SHP77 treated with DMSO at 0.1 percent for 48 hours (cell line): ENCODE measurements at places on chromosomes 16 and 17.

GRCh38 chr16:86752582-86753175 lies 174.3 kb downstream of the FOXL1 start:
- no peak for DNase-seq

GRCh38 chr16:61798741-61799140 lies 237.5 kb downstream of the CDH8 start:
- no peak for DNase-seq

GRCh38 chr16:9328411-9328810 lies 237.0 kb downstream of the HAPSTR1 start:
- DNase-seq = no peak

GRCh38 chr17:72571813-72572396 lies 451.1 kb downstream of the SOX9 start:
- DNase-seq = no peak

DNA sequence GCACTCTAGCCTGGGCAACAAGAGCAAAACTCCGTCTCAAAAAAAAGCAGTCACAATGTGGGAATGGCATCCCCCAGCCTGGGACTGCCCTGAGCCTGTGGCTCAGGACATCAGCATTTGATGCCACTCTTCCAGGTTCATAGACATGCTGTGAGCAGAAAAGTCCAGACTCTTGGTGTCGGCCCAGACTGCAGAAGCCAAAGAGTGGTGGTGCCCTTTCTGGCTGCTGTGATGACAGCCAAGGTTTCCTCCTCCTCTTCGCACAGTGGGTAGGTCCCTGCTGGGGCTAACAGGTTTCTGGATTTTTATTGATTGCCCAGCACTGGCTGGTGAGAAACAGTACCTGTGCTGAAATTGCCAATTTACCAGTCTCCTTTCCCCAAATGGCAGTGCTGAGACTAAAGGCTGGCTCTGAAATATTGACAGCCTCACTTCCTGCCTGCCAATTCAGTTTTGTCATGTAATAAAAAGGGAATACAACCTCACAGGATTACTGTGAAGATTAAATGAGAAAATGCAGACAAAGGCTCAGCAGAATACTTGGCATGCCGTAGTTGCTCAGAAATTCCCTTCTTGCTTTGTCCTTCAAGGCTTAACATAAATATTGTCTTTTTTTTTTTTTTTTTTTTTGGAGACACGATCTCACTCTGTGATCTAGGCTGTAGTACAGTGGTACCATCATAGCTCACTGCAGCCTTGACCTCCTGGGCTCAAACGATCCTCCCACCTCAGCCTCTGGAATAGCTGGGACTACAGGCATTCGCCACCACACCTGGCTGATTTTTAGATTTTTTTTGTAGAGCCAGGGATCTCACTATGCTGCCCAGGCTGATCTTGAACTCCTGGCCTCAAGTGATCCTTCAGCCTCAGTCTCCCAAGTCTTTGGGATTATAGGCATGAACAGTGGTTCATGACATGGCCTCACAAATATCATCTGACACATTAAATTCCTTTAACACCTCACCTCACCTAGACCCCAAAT lies 15.5 kb upstream of the UBE2G1 start:
- DNase-seq = no peak

DNA sequence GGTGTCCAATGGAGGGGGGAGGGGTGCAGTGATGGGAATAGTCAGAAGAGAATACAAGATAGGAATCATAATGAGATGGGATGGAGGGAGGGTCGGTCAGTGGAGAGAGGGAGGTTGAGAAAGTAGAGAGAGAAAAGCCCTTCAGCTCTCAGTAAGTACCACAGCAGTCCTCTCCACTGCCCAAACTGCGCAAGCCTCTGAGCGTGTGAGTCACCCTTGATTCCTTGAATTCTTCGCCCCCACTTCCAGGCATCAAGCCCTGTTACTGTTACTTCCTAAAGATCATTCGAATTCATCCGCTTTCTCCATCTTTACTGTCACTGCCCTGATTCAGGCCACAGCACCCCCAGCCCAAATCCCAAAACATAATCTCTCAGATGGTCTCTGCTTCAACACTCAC lies 2.5 kb downstream of the GUCY2D start:
- no peak for DNase-seq

DNA sequence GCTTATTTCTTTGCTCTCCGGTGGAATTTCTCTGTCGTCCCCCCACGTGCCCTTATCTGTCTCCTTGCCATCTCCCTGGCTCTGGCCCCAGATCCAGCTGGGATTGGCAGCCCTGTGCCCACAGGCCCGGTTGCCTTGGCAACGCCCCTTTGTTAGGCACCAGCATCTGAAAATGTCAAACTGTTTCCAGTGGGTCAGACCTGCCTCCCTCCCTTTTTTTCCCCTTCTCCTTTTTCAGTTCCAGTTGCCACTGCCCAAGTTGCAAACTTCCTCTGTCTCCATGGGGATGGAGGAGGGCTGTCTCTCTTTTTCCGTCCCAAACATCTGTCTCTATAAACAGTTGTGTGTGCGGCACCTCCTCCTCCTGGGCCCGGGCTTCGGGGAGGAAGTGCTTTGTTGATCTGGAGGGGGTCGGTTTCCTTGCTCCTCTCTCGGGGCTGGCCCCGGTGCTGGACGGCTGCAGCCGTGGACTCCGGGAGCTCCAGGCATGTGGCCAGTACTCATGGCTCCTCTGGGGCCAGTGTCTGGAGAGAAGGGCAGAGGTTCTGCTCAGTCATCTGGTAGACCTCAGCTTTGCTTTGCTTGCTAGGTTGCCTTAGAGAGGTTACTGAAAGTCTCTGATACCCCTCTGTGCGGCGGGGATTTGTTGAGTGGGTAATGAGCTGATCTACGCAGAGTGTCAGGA lies 35.3 kb downstream of the SOCS3 start:
- no peak for DNase-seq

- no peak for DNase-seq
These were observed 681 bp upstream of the TRAP1 start for GRCh38 chr16:3718019-3718391.

GRCh38 chr17:47188271-47188875 lies 722 bp downstream of the CDC27 start:
- no peak for DNase-seq

GRCh38 chr16:50213939-50214519 lies 52.3 kb upstream of the ADCY7 start:
- DNase-seq = no peak

DNA sequence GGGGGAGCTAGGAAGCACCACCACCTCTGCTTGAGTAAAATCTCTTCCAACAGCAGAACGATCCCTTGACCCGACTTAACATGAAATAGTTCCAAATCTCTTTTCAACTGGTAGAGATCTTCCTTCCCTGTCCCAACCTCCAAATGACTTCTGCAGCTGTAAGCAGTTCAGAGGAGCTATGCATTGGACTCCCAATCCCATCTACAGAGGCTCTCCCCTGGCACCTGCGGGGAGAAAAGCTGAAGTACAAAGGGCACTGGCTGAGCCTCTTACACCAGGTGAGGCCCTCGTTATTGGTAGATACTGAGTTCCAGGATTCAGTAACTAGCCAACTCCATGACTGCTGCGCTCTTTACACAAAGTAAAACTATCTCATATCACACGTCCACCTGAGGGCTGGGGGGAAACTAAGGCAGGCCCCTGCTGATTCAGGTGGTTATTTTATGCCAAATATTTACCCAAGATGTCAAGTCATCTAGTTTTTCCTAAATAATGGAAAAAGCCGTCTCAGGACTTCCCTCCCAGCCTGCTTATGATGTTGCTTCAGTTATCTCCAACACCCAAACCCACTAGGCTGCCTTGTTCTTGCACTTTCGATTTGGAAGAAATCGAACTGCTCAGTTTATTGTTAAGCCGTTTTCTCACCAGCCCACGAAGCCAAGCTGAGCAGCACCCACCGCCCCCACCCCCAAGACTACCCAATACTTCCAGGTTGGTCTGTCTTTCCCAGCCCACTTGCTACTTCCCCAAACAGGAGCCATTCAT lies 3.2 kb downstream of the ACTG1 start:
- no peak for DNase-seq

GRCh38 chr16:87554754-87555427 lies 47.4 kb upstream of the JPH3 start:
- no peak for DNase-seq

DNA sequence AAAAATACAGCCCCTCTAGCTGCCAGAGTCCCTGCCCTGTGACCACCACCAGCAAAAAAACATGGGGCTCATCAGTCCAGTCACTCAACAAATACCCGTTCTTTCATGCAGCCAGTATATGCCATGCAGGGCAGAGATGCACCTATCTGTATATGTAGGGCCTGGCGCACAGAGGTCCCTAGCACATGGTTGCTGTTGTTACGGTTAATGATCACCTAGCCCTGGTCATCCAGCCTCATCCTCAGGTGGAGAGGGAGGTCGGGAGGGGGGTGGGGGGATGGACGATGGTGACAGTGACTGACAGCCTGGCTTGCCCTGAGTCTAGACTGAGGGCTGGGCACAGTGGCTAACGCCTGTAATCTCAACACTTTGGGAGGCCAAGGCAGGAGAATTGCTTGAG lies 1.5 kb downstream of the SDR42E2 start:
- DNase-seq = no peak

DNA sequence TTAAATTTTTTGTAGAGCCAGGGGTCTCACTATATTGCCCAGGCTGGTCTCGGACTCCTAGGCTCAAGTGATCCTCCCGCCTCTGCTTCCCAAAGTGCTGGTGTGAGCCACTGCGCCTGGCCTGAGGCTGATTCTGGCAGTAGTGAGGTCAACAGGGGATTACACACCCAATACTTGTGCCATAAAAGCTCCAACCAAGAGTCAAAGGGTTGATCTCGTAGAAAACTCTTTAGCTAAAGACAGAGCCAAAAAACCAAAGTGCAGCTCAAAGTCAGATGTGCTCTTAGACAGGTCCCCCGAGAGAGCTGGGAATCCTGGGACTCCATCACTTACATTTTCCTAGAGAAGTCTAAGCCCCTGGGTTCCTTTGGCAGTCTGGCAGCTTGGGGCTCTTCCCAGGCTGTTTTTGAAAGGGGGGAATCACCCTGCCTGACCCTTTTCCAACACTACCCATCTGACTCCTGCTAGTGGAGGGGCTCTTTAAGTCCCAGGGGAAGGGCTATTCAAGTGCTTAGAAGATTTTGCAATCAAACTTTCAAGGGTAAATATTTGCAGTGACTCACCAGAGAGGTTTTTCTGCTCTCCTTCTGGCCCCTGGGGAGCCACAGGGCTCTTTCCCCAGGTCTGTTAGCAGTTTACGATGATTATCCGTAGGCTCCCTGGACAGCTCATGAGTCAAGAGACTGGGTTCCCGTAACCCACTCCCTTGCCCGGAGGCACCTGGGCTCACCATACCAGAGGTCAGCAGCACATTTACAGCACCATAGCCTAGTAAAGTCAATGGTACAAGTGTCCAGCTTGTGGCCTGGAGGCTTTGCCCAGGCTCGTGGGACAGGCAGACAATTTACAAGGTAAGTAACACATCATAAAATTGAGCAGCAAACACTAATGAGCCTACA lies 408.7 kb downstream of the SLC39A11 start:
- DNase-seq = no peak

DNA sequence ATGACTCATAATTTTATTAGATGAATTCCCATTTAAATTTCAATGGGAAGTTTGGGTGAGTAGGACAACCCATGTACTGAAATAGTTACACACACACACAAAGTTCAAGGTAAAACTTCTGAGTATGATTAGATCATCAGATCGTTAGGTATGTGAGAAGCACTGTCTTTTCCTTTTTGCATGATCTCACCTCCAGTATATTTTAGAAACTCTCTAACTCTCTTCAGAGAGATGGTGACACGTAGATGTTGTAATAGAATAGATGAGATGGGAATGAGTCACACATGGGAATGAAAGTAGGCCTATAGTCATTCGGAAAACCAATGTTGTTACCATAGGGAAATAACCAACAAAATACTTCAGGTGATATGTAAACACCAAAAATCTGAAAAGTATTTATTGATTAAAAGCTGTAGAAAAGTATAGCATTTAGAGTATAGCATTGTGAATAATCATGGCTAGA lies 22.2 kb downstream of the KRT23 start:
- DNase-seq = no peak

DNA sequence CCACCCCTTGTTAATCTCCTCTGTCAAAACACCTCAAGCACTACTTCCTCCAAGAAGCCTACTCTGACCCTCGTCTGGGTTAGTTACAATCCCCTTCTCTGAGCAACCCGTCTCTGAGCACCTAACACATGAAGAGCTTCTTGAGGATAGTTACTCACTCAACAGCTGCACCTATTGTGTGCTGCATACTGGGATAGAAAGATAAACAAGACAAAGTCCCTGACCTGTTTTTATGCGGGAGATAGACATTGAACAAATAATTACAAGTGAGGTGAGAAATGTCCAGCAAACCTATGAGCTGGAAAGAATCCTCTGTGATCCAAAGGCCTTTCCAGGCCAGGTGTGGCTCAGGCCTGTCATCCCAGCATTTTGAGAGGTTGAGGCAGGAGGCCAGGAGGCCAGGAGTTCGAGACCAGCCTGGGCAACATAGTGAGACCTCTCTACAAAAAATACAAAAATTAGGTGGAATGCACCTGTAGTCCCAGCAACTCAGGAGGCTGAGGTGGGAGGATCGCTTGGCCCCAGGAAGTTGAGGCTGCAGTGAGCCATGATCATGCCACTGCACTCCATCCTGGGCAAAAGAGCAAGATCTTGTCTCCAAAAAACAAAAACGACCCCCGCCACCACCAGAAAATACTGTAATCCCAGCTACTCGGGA lies 5.5 kb upstream of the ZNF771 start:
- DNase-seq = no peak

- no peak for DNase-seq
These were observed 250.7 kb upstream of the MYOCD start for GRCh38 chr17:12415031-12415430.
